ENCODE measurements at places on chromosomes 16 and 17.
A peak's percentile ranks its signal among the peaks of the same experiment; 100 is the strongest.

- no peak for DNase-seq
Observed at GRCh38 chr16:29675811-29676643, 3.0 kb upstream of the QPRT start.

DNA sequence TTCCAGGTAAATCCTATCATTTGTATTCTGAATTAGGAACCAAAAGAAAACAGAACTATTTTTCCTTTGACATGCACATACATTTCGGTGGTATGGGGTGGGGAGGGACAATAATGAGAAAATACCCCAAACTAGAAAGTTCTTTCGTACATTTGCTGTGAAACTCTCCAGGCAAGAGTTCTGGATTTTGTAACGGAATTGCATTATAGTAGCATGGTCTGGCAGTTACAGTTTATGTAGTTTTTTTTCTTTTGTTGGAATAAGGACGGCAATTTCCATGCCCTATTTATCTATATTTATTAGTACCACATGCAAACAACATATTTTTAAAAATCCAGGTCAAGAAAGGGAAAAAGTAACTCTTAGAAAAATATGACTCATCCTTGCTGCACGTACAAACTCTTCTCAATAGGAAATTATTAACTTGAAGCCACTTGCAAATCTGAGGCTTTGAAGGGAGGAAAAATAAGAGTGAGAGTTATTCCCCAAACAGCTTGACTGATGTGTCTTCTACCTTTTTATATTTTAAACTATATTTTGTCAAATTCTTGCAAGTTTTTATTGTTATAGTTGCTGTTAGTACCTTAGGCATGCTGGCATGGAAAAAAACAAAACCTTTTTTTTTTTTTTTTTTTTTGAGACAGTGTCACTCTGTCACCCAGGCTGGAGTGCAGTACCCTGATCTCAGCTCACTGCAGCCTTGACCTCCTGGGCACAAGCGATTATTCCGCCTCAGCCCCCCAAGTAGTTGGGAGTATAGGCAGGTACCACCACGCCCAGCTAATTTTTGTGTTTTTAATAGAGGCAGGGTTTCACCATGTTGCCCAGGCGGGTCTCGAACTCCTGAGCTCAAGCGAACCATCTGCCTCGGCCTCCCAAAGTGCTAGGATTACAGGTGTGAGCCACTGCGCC lies 69.3 kb downstream of the WWP2 start:
- no peak for DNase-seq

DNA sequence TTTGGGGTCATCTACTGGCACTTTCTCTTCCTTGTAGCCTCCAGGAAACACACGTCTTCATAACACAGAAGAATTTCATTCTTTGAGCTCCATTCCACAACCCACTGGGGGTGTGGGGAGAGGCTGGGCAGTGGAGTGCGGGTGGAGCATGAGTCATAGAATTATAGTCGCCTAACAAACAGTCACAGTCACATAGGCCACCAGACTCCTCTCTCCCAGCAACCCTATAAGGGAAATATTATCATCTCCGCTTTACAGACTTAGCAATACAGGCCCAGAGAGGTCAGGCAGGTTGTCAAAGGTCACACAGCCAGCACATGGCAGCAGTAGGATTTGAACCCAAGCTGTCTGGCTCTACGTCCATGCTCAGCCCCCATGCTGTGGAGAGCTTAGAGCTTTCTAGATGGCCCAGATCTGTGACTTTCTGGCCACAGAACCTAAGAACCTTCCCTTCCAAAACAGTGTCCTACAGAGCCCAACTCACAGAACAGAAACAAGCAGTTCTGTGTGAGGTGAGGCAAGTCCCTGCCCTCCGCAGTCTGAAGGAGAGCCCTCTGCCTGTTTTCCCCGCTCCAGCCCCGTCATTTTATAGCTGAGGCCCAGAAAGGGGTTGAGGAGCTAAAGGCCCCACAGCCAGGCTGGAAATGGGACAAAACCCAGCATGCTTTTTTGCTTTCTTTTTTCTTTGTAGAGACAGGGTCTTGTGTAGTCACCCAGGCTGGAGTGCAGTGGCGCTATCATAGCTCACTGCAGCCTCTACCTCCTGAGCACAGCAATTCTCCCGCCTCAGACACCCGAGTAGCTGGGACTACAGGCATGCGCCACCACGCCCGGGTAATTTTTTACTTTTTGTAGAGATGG lies 10.7 kb upstream of the LITAF start:
- no peak for DNase-seq

GRCh38 chr17:69581061-69581961 lies 166.8 kb downstream of the MAP2K6 start:
- peak; percentile 87 for DNase-seq

DNA sequence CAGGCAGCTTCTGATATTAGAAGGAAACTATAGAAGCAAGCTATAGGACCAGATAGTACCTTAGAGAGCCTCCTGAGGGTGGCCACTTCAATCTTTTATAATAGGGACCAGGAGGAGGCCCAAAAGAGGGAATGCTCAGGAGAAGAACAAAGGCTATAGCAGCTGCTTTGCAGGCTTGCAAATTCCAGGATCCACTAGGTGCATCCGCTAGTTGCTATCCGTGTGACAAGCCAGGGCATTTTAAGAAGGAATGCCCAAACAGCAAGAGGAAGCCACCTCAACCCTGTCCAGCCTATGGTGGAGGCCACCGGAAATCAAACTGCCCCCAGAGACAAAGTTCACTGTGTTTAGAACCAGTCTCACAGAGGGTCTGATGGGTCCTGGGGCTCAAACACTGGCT lies 192.6 kb upstream of the KIF2B start:
- no peak for DNase-seq

DNA sequence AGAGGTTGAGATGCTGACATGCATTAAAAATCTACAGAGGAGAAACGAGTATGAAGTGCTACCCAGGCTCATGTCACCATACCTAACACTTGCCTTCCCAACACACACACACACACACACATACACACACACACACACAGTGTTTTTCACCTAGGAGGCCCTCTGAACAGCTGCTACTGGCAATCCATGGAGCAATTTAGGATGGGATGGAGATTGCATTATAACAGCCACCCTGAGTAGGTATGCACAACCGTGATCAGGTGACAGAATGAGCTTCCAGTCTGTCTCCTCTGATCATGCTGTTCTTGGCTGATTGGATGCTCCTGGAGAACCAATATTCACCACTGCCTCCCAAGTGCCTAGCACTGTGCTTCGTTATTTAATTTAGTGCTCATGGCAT lies 528.5 kb upstream of the CDH5 start:
- no peak for DNase-seq
